Ovary (tissue), 10 donors: ENCODE measurements at places on chromosomes 4 and X. TPM values are rescaled to one million over a fixed set of nuclear protein-coding genes. Genes with fewer than 3 reads are reported as not detected.

SYNPO2 gene
- 165 TPM for total RNA-seq

VCX3B gene
- not detected for total RNA-seq

TMEM47 gene
- 36.9 TPM for total RNA-seq

NPY1R gene
- total RNA-seq: 1.2 TPM

FAM9B gene
- not detected for total RNA-seq

DNA sequence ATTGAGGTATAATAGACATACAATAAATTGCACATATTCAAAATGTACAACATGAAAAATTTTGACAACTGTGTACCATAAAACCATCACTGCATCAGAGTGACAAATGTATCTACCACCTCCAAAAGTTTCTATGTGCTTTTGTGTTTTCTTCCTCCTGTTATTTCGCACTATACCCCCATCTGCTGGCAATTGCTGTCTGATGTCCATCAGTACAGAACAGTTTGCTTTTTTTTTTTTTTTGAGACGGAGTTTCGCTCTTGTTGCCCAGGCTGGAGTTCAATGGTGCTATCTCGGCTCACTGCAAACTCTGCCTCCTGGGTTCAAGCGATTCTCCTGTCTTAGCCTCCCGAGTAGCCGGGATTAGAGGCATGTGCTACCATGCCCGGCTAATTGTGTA lies 154.3 kb upstream of the GIMD1 start:
- no peak for DNase-seq

DNA sequence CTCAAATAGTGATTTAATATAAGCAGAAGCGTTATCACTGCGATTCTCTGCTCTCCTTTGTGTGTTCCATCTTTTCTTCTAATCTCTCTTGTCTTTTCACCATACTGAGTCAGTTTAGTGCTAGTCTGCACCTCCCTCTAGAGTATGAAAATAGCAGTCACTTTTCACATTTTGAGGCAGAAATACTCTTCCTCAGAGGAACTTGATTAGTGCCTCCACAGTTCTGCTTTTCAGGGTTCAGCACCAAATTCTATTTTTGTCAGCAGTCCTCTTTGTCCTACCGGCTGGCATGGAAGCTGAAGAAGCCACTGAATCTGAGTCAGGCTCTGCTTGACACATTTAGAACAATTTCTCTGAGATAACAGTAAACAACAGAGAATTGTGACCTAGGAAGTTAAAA lies 49.7 kb upstream of the ANKRD17 start:
- no peak for DNase-seq

GRCh38 chr4:123651066-123651465 lies 254.5 kb downstream of the SPRY1 start:
- DNase-seq: no peak

DNA sequence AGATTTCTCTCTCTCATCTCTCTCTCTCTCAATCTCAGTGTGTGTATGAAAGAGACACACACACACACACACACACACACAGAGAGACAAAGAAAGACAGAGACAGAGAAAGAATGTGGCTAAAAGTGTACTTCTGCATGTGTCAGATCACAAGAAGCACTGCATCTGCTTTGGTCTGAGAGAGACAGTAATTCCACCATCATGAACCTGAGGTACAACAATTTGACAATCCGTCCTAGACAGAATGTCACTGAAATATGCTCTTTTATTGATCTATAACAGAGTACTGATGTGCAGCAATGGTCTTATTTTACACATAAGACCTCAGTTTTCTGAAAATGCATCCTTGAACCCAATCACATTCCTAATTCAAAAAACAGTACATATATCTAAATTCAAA lies 576.2 kb upstream of the SMIM31 start:
- DNase-seq: no peak

DNA sequence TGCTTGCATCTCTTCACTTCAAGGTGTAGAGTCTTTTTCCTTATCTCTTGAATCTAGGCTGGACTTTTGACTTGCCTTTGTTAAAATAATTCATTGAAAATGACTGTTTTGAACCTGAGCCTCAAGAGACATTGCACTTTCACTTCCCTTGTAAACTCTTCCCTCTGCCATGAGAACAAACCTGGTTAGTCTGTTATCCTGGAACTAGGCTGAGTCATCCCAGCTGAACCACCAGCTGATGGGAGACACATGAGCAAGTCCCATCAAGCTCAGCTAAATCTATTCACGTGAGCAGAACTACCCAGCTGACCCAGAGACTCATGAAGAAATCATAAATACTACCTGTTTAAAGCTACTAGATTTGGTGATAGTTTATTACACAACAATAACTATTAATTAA lies 202.3 kb upstream of the CENPE start:
- no peak for DNase-seq

DNA sequence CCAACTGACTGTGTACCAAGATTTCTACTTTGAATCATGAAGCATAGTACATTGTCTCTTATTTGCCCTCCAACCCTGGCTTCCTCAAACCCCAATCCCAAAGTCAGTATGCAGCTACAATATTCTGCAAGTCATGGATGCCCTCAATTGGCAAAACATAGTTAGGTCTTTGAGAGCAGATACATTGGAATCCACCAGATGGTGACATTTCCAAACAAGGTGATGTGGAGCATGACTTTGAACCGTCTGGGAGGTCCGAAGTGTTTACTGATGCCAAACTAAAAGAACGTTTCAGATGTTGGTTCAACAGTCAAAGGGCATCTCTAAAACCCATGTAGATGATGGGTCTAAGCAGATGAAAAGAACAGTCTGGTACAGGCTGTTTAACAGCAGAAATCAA lies 43.7 kb upstream of the FRMD7 start:
- DNase-seq: no peak

- DNase-seq: no peak
Measured at GRCh38 chr4:10584042-10584441, 100.5 kb downstream of the CLNK start.

- DNase-seq: no peak
Measured at GRCh38 chrX:132063862-132064261, 40.8 kb downstream of the STK26 start.

DNA sequence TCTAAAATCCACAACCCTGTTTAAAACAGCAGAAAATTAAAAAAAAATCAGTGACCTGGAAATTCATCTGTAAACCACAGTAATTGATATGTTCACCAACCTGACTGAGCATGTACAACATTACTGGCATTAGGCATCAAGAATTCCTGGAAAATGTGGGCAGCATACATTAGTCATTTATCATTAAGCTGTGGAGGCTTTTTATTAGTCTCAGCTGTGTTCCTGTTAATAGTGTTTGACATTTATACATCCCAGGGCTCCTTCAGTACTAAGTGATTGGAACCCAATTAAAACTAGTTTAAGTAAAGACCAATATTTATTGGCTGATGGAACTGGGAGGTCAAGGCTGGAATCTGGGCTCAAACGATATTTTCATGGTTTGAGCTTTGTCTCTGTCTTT lies 227.3 kb upstream of the GIMD1 start:
- no peak for DNase-seq

- no peak for DNase-seq
Measured at GRCh38 chr4:20684852-20685763, 15.2 kb upstream of the PACRGL start.

DNA sequence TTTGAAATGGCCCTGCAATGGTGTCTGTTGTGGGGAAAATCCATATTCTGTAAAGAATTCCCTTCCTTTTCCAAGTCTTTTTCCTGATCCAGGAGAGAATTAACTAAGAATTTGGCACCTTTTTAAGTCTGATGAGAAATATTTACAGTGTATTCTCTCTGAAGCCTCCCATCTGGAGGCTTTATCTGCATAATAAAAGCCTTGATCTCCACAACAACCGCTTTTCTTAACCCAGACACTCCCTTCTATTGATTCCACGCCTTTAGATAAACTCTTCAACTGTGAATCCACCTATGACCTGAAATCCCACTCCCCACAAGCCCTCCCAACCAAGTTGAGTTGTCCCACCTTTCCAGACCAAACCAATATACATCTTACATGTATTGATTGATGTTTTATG lies 43.1 kb upstream of the TMPRSS11E start:
- DNase-seq: no peak

DNA sequence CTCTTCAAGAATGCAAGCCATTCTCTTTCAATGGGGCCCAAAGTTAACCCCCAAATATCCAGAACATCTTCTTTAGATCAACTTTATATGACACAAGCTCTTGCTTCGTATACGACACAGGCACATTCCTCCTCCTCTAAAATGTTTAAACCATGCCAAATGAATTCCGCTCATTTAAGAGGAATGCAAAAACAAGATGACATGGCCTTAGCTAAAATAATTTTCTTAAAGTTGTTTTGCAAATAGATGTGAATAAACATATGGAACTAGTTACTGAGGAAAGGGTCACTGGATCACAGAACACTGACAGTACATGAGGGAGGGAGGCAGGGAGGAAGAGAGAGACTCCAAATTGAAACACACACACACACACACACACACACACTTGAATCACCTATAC lies 97.4 kb downstream of the RASL11B start:
- DNase-seq: no peak

GRCh38 chr4:120921456-120922380 lies 808 bp downstream of the PRDM5 start:
- peak; percentile 76 for DNase-seq

DNA sequence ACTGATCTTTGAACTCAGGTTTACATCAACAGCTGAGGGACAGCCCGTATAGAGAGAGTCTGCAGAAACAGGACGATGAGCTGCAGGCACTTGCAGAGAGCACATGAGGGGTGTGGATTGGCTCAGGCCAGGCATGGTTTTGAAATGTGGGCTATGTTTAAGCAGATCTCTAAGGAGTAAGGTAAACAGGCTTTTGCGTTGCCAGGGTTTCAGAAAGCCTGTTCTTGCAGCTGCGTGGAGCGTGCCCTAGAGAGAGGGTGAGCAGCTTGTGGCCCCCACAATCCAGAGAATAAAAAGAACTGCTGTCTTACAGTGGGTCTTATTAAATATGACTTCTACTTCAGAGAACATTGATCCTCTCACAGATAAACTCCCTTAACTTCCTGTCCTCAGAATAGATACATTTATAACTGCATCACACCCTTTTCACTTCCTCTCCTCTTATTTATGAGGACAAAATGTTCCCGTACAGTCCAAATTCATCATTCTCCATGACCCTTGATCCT lies 64.1 kb downstream of the TMA16 start:
- no peak for DNase-seq

DNA sequence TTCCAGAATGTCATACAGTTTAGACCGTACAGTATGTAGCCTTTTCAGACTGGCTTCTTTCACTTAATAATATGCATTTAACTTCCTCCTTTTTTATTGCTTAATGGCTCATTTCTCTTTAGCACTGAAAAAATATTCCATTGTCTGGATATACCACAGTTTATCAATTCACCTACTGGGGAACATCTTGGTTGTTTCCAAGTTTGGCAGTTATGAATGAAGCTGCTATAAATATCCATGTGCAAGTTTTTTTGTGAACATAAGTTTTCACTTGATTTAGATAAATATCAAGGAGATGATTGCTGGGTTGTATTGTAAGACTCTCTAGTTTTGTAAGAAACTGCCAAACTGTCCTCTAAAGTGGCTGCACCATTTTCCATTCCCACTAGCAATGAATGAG lies 375.5 kb downstream of the PCDH18 start:
- DNase-seq: no peak

DNA sequence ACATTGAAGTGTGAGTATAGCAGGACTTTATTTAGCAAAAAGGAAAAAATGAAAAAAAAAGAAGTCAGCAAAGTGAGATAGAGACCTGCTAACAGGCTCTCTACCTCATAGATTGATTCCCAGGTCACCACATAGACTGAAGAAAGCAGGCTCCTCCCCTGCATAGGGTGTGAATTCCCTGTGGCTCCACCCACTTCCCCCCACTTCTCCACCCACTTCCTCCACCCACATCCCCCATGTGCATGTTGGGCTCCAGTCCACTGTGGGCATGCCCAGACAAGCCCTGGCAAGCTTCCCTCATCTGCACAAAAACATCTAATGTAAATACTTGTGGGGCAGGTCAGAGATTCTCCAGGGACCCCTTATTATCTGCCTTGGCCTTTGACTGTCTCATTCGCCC lies 97.8 kb downstream of the TMEM47 start:
- DNase-seq: no peak
